Uterus (tissue), 4 donors: ENCODE measurements at places on chromosomes 2 and 18. TPM values are rescaled to one million over a fixed set of nuclear protein-coding genes. Genes with fewer than 3 reads are reported as not detected.

HOXD10 gene
- 6.8 TPM for total RNA-seq

ANKAR gene
- 47.0 TPM for total RNA-seq

POMC gene
- total RNA-seq, result 8.5 TPM

GULP1 gene
- total RNA-seq, result 14.3 TPM

HOXD9 gene
- 70.8 TPM for total RNA-seq

TMBIM1 gene
- 124 TPM for total RNA-seq

MROH2A gene
- not detected for total RNA-seq

DNA sequence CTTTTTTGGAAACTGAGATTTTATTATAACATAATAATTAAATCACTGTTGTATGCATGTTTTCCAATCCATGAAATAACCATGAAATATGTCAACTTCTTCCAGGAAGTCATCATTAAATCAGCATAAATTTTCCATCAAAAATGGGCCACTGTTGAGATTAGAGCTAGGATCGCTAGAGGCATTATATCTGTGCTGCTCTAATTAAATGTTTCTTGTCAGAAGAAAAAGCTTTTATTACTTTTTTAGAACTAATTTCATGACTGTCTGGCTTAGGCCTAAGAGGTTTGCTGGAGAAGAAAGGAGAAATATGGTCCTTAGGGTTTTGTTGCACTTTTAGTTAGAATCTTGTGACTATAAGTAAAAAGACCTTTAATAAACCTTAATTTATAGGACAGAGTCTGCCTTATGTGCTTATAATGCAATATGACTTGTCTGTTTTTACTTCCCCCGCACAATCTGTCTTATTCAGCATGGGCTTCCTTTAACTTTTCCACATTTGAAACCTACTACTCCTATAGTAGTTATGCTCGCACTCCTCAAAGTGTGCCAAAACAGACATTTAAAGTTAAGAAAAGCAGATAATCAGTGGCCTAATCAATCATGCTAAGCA, 363.4 kb upstream of the GCFC2 start:
- no peaks in the 10 kb centered on the region for H3K4me1 ChIP-seq
- no peaks in the 10 kb centered on the region for H3K27me3 ChIP-seq
- no peaks in the 10 kb centered on the region for H3K36me3 ChIP-seq
- H3K4me3 ChIP-seq, result no peak overlapping the region
- no peak for DNase-seq

GRCh38 chr2:96117701-96118588, 1.6 kb upstream of the ADRA2B start:
- H3K27me3 ChIP-seq, result peaks cover 12% of the 10 kb centered on the region
- no peak overlapping the region for H3K4me3 ChIP-seq
- no peak overlapping the region for H3K27ac ChIP-seq
- DNase-seq, result no peak

DNA sequence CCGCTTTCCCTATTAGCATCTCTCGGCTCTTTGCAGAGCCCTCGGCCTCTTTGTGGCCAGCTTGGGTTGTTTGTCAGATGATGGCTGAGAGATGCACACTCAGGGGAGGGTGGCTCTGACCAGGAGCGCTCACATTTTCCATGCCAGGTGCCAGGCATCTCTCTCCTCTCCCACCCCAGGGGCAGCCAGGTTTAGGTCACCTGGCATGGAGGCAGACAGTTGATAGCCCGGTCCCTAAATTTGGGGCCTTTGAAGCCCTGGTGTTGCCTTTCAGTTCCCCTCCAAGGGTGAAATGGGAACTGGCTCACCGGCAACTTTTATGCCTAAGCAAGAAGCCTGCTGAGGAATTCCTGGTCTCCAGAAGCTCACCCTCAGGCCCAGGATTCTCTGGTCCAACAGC, 19.1 kb downstream of the LBH start:
- H3K4me1 ChIP-seq, result peaks cover 8% of the 10 kb centered on the region
- DNase-seq, result peak; percentile 8
- no peaks in the 10 kb centered on the region for H3K27me3 ChIP-seq
- no peak overlapping the region for H3K27ac ChIP-seq

GRCh38 chr2:175062787-175063585, 57.8 kb upstream of the CHN1 start:
- DNase-seq, result no peak
- no peaks in the 10 kb centered on the region for H3K27me3 ChIP-seq
- no peaks in the 10 kb centered on the region for H3K36me3 ChIP-seq
- no peak overlapping the region for H3K27ac ChIP-seq
- no peaks in the 10 kb centered on the region for H3K4me1 ChIP-seq

GRCh38 chr2:44277541-44277940, 2.3 kb downstream of the SLC3A1 start:
- H3K4me1 ChIP-seq, result no peaks in the 10 kb centered on the region
- H3K27me3 ChIP-seq, result no peaks in the 10 kb centered on the region
- DNase-seq, result no peak
- H3K4me3 ChIP-seq, result no peak overlapping the region
- no peaks in the 10 kb centered on the region for H3K36me3 ChIP-seq

DNA sequence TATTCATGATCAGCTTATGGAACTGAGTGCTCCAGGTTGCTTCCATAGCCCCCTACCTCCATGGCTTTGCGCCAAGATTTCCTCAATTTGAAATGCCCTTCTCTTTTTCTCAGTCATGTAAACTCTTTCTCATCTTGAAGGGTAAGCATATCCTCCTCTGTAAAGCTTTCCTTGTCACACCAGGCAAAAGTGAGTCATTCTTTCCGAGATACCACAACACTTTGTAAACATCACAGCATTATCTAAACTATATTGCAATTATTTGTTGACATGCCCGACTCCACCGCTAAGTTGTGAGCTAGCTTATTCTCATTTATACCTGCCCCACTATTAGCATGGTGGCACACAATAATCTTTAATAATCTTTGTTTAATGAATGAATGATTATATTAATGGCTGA, 419.5 kb upstream of the CHST9 start:
- H3K4me3 ChIP-seq, result no peak overlapping the region
- no peaks in the 10 kb centered on the region for H3K27me3 ChIP-seq
- H3K4me1 ChIP-seq, result no peaks in the 10 kb centered on the region
- no peak for DNase-seq
- no peaks in the 10 kb centered on the region for H3K36me3 ChIP-seq

- no peaks in the 10 kb centered on the region for H3K36me3 ChIP-seq
- peak overlapping the region; percentile 70 for H3K27ac ChIP-seq
- H3K4me3 ChIP-seq, result no peak overlapping the region
- no peaks in the 10 kb centered on the region for H3K27me3 ChIP-seq
- no peaks in the 10 kb centered on the region for H3K4me1 ChIP-seq
- DNase-seq, result peak; percentile 15
Measured at GRCh38 chr2:145066151-145066661, 546.3 kb upstream of the ZEB2 start.

DNA sequence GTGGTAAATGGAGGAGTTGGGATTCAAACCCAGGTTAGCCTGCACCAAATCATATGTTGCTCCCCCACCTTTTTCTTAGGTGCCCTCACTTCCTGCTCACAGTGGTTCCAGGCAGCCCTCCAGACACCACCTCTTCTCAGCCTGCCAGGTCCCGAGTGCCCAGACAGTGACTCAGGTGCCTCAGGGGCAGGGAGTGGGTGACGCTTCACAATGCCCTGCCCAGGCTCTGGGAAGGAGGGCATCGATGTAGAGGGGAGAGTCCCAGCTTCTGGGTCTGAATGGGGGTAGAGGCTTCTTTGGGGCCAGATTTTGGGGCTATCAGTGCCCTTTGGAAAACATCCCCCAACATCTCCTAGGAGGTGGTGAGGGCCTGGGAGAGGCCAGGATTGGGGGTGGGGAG, 5.2 kb upstream of the DNAJB2 start:
- no peak overlapping the region for H3K4me3 ChIP-seq
- no peaks in the 10 kb centered on the region for H3K27me3 ChIP-seq
- no peaks in the 10 kb centered on the region for H3K36me3 ChIP-seq
- H3K4me1 ChIP-seq, result peaks cover 10% of the 10 kb centered on the region
- no peak for DNase-seq

DNA sequence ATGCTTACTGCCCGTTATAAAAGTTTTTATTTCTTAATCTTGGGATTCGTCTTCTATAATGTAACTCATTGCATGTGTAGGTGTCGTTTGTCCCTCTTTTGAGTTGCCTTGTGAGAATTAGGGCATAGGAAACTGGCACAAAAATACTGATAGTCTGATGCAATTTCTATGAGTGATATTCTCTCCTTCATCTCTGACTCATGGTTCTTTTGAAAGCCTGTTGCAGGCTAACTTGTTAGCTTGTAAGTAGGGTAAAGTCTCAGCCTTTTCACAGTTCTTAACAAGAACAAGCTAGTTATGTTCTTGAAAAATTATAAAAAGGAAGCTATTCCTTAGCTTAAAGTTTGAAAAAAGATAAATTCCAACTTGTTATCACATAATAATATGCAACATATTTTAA, 1085.4 kb upstream of the NRXN1 start:
- no peak for DNase-seq
- no peak overlapping the region for H3K4me3 ChIP-seq
- H3K27ac ChIP-seq, result no peak overlapping the region

DNA sequence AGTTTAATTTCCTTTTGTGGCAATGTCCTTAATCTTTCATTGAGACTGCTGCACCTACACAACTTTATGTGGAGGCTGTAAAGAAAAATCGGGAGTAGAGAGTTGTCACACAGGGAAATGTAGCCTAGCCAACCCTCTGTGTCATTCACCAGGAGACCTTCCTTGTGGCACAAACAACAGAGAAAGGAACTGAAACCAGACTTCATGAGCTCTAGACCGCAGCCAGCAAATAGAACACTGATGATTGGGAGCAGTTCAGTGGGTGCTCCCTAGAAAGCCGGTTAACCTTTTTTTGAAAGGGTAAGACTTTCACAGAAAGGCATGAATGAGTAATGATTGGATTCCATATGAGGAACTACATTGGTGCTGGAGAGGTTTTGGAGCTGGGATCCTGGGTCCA, 1752.4 kb upstream of the CELF4 start:
- no peaks in the 10 kb centered on the region for H3K36me3 ChIP-seq
- H3K4me1 ChIP-seq, result no peaks in the 10 kb centered on the region
- no peak overlapping the region for H3K4me3 ChIP-seq
- no peaks in the 10 kb centered on the region for H3K27me3 ChIP-seq
- H3K27ac ChIP-seq, result no peak overlapping the region

- no peak overlapping the region for H3K27ac ChIP-seq
- H3K4me1 ChIP-seq, result no peaks in the 10 kb centered on the region
- no peak overlapping the region for H3K4me3 ChIP-seq
- DNase-seq, result no peak
- no peaks in the 10 kb centered on the region for H3K27me3 ChIP-seq
- no peaks in the 10 kb centered on the region for H3K36me3 ChIP-seq
Measured at GRCh38 chr18:37935086-37935485, 369.5 kb upstream of the CELF4 start.

- no peak for DNase-seq
- no peaks in the 10 kb centered on the region for H3K36me3 ChIP-seq
- H3K27me3 ChIP-seq, result no peaks in the 10 kb centered on the region
Measured at GRCh38 chr2:3727397-3728045, 24.1 kb downstream of the DCDC2C start.

DNA sequence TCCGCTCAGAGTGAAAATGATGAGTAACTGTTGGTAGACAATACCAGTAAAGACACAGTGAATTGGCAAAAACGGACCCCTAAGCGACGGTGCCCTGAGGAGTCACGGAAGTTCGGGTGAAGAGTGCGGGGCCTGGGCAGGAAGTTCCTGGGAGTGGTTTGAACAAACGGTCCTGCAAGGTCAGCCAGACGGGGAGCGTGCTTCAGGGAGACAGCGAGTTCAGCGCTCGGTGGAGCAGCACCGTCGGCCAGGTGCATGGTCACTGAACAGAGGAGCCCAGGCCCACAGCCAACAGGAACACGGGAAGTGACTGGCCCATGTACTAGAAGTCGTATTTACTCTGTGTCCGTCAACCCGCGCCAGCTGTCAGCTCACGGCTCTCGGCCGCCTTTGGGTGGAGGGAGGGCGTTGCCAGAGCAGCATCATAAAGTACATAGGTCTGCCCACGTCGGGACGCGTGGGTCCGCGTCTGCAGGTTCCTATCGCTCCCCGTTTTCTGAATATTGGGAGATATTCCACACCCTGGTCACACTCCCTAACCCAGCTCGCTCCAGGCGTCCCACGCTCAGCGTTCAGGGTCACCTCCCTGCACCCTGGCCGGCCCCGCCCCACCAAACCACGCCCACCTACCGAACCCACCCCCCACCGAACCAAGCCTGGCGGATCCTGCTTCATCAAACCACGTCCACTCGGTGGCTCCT, 75.6 kb upstream of the UXS1 start:
- no peaks in the 10 kb centered on the region for H3K4me1 ChIP-seq
- H3K27ac ChIP-seq, result no peak overlapping the region
- H3K27me3 ChIP-seq, result no peaks in the 10 kb centered on the region
- no peaks in the 10 kb centered on the region for H3K36me3 ChIP-seq
- H3K4me3 ChIP-seq, result peak overlapping the region; percentile 13
- no peak for DNase-seq

- H3K27ac ChIP-seq, result no peak overlapping the region
- no peak overlapping the region for H3K4me3 ChIP-seq
- H3K36me3 ChIP-seq, result no peaks in the 10 kb centered on the region
- H3K4me1 ChIP-seq, result no peaks in the 10 kb centered on the region
Measured at GRCh38 chr18:58021504-58021903, 22.5 kb upstream of the NEDD4L start.

GRCh38 chr2:242054881-242055801, 185.6 kb downstream of the RTP5 start:
- no peak overlapping the region for H3K27ac ChIP-seq
- DNase-seq, result no peak
- H3K4me3 ChIP-seq, result no peak overlapping the region
- H3K27me3 ChIP-seq, result peaks cover 8% of the 10 kb centered on the region
- no peaks in the 10 kb centered on the region for H3K36me3 ChIP-seq

DNA sequence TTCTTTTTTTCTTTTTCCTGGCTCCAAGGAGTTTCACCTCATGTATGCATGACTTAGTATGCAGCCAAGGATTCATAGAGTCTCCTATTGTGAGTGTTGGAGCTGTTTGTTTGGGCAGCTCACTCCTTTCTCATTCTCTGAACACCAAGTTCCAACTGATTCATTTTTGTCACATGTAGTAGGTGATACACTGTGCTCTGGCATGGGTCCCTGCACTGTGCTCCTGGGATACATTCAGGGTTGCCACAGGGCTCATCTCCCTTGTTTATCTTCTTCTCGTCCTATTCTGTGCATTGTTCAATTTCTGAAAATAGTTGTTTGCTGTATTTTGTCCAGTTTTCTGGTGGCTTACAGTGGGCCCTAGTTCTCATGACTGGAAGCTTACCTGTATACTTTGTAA, 96.8 kb downstream of the ZNF407 start:
- H3K36me3 ChIP-seq, result no peaks in the 10 kb centered on the region
- no peak overlapping the region for H3K27ac ChIP-seq
- no peak overlapping the region for H3K4me3 ChIP-seq
- no peak for DNase-seq

DNA sequence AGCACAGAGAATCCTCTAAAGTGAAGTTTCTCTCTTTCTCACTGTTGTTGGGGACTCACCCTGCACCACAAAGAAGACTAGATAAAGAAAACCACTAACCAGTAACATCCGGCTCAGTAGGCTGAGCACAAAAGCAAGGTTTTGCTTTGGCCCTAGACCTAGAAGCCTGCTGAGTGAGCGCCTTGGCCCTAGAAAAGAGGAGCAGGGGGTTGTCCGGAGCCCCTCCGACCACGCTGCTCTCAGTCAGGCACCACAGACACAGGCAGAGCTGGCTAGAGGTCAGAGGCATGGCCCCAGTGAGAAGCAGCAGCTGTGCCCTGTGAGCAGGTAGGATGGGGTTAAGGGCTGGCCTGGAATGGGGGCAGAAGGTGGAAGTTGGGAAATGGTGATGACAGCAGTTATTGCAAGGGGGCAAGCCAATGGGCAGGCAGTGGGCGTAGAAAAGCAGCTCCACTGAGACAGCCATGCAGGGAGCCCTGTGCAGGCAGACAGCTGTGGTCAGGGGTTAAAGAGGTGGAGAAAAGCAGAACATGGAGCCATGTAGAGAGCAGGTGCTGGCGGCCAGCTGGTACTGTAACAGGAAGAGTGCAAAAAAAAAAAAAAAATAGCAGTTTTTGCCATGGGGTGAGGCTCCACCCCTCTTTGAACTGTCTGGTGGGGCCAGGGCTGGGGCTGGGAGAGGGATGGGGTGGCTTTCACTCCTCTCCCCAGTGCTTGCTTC, 36.9 kb upstream of the SLC14A1 start:
- H3K4me1 ChIP-seq, result no peaks in the 10 kb centered on the region
- no peak overlapping the region for H3K27ac ChIP-seq
